Stimulated activated CD8-positive, alpha-beta memory T cell treated with anti-CD3 and anti-CD28 coated beads, Interleukin-7, amount 100 ng/mL, for 1 hour (primary cell): ENCODE measurements at places on chromosomes 12 and 14.

DNA sequence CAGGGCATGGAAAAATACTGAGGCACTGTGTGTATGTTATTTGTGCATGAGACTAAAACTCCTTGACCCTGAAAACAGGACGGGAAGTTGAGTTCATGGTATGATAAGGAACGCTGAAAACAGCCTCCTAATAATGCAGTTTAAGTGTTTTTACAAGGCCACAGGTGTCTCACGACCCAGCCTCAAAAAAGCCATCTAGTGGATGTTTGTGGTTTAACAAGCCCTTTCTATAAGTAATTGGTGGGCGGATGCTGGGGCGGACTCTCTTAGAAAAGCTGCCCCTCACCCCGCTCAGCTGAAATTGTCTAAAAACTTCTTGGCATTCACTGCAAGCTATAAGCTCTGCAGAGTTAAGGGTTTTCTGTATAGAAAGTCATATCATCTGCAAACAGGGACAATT is 184.5 kb downstream of the NUBPL start:
- DNase-seq: no peak

DNA sequence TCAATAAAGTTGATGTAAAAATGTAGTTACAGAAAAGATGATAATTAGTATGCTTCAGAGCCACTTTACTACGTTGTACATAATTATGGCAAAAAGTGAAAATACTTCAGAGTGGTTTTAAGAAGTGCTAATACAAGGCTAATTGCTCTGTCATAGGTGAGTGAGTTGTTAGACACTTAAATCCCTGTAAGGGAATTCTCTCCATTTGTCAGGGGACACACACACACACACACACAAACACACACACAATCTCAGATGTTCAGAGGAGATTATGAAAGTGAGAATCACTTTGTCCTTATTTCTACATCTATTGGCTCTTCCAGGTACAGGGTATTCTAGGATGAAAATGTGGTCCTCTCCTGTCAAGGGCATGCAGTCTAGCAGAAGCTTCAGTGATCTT is 208.3 kb upstream of the PELI2 start:
- DNase-seq: no peak

DNA sequence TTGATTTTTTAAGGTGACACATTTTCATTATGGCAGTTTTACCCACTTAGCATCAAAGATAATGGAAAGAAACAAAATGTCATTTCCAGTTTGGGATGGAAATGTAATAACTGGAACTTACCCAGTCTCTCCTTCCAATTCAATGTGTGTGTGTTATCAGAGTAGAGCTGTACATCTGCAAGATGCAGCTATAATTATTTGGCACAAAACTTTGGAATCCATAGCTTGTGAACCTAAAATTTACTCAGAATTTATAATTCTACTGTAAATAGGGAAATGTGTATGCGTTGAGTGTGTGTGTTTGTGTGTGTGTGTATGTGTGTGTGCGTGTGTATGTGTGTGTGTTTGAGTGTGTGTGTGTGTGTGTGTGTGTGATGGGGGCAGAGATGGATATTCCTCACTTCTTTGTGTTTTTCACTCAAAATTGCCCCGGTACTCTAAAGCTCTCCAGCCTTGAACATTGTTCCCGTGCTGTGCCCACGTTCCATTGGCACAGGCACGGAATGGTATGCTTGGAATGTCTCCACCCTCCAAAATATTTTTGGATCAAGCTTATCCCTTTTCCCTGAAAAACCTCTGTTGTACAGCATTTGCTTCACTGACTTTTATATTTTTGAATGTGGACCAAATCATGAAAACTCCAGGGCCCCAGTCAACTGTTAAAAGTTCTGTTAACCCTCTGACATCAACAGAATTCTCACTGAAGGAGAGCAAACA is 150.2 kb upstream of the BMP4 start:
- no peak for DNase-seq

GRCh38 chr12:57258977-57259970 is 8.3 kb upstream of the STAC3 start:
- DNase-seq: no peak

GRCh38 chr12:57965766-57966165 is 24.4 kb downstream of the ATP23 start:
- DNase-seq: no peak

DNA sequence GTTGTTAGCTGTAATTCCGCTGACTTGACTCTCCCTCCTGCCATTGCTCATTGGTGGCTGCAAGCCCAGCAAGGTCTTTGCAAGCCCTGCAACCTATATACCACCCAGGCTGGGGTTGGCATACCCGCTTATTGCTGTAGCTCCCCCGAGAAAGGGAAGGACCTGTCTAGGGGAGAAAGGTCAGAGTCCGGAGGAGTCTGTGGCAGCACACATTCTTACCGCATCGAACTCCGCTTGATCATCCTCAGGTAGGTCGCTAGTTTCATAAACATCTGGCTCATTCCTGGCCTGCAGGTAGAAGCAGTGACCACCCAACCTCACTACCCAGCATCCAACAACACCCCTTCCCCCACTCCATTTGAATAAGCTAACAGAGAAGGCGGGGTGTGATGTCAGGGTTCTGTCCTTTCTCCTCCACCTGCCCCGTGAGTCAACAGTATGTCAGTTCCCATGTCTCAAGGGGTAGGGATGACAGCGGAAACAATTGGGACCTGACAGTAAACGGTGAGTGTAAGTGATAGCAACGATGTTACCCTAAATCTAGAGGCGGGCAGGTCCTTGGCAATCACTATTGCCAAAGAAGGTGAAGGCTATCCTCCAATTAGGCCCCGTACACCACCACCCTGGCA is 1.1 kb downstream of the DCTN2 start:
- DNase-seq: no peak

DNA sequence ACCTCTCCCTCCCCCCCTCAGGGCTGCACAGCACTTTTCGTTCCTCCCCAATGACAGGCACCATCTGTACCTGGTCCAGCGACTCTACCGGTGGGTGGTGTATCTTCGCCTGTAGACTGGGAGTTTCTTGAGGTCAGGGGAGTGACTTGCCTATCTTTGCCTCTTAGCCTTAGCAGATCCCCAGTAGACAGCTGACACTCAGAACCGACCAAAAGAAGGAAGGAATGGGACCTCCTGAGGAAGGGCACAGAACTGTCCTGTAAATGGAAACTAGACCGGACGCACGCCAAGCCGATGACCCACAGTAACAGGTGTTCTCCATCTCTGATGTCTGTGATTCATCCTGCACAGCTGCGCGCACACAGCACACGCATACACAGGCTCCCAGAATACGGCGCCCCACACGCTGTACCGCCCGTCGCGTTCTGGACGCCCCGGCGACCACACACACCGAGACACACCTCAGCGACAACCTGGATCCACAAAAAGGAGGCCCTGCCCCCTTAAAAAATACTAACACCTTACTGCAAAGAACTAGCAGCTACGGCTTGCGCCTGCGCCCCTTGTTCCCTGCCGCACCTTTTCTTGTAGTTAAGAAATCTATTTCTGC is 673 bp upstream of the TTC9 start:
- no peak for DNase-seq

DNA sequence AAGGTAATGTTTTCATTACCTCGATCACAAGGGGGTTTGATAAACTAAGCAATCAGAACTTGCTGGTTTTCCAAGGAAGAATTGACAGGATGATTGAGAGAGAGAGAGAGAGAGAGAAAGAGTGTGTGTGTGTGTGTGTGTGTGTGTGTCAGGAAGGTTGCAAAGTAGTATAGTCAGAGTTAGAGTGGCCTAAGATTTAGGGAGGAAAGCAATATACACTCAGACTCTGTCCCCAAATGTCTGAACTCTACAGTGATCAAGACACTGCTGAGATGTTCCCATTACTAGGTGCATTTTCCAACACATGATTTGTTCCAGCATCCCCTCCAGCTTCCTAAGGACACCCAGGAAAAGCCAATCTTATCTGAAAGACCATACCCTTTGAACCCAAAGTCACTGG is 1074.1 kb downstream of the BCL11B start:
- no peak for DNase-seq

DNA sequence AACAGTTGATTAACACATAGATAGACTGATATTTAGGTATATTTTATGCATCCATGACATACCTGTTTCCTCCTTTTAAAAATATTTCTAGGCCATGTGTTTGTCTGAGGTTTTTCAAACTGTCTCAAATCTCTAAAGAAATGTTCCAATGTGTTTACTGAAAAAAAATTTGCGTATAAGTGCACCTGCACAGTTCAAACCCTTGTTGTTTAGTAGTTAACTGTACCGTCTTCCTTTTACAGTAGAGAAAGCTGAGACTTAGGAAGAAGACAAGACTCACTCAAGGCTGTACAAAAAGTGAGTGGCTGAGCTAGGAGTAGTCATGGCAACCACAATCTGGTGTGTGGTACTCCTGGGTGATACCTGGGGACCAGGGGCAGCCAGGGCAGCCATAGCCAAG is 934.6 kb downstream of the VRK1 start:
- DNase-seq: no peak

DNA sequence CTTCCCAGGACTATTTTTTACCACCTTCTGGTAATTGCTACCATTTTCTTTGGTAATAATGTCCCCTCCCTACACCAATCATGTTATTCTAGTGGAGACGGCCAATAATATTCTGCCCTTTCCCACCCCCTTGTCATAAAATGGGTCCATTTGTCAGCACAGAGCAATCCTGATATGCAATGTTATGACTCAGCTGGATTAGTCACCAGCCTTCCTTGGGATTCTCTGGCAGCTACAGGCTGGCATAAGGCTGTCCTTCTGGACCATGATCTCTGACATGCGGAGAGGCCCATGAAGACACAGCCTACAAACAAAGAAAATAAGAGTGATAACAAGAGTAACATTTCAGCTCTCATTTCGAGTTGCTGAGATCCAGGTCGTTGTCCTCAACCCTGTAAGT is 222.0 kb upstream of the CPNE8 start:
- DNase-seq: no peak

DNA sequence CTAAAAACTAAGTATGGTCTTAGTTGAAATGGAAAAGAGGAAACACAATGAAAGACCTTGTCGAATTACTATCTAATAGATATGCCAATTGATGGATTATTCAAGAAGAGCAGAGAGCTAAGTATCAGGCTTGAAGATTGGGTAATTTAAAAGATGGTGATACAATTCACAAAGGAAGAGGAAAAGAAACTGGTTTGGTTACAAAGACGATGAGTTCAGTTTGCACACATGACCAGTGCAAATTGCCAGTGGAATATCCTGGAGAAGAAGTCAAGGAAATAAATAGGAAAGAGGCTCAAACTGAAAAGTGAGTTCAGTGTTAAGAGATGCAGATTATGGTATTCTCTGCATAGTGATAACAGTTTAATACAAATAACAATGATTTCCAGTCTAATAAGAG is 2.5 kb upstream of the RAP1B start:
- no peak for DNase-seq

DNA sequence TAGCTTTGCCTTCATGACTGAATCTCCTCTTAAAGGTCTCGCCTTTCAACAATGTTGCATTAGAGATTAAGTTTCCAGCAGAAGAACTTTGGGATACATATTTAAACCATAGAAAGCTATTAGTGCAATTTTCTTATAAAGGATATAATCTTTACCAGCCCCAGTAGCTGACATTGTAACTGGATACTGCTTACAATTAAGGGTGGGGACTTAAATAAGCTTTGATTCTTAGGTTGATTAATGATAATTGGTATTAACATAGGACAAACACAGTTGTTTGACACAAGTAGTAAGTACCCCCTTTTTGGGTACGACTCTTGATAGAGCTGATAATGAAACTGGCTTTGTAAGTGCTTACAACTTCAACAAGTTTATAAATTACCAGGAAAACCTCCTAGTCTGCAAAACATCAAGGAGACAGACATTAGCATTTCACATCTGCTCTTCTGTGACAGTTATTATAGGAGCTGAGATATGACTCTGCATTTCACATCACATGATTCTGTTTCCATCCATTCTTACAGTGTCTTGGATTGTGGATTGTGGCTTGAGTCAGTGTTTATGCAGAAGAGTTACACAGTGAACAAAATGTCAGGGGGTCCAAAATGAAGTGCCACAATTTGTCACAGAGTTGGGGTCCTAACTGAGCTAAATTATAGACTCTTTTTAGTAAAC is 249.1 kb upstream of the E2F7 start:
- no peak for DNase-seq

- DNase-seq: no peak
These were observed 2.1 kb upstream of the ARHGAP5 start for GRCh38 chr14:32074887-32075572.

DNA sequence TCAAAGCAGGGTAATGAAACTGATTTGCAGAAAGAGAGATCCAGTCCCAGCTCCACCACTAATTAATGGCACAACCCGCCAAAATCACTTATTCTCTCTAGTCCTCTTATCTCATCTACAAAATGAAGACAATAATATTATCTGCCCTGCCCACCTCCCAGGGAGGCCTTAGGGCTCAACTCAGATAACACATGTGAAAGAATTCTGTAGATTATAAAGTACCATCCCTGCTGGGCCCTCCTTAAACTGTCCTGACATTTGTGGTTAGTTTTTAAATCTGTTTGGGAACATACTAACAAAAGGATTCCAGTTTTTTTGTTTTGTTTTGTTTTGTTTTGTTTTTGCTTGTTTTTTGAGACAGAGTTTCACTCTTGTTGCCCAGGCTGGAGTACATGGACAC is 7.3 kb downstream of the POMT2 start:
- no peak for DNase-seq

- DNase-seq: no peak
These were observed 69.9 kb upstream of the AVPR1A start for GRCh38 chr12:63220921-63221320.

DNA sequence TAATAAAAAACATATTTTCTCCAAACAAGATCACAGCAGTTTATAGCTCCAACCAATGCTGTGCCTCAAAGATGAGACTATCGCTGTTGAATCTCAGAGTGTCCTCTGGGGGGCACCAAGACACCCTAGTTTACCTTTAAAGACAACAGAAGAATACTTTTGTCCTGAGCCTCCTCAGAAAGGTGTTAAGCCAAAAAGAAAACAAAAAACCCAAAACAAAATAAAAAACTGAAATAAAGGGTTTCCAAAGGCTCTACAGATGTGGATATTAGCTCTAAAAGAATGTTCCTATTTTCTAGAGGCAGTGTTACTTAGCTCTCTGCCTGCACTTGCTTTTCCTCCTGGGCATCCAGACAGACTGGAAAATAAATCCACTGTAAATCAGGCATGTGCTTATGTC is 86.9 kb upstream of the TTC7B start:
- peak; percentile 4 for DNase-seq

DNA sequence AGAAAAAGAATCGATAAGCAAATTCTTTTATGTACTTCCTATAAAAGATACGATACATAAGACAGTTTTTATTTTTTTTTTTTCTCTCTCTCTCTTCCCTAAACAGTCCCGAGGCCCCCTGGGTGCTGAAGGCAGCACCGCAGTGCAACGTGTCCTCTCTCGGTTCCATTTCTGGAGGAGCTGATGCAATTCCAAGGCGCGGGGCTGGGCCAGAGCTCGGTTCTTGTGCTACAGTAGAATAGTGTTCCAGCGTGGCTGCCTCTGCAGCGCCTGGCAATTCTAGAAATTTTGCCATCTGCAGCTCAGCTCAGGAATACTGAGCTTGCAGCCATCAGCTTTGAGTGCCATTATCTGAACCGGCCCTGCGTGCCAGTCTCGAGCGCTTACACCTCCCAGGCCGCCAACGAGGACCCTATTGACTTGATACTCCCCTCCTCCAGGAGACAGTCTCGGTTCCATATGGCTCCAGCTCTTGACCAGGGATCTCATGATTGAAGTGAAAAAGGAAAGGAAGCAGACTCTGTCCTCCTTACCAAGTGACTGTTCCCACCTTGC is 630 bp downstream of the ALDH1L2 start:
- DNase-seq: no peak
